ENCODE measurements at places on chromosomes 12 and 14.

- DNase-seq = no peak
Observed at GRCh38 chr12:131124487-131125280, 171.0 kb downstream of the ADGRD1 start.

DNA sequence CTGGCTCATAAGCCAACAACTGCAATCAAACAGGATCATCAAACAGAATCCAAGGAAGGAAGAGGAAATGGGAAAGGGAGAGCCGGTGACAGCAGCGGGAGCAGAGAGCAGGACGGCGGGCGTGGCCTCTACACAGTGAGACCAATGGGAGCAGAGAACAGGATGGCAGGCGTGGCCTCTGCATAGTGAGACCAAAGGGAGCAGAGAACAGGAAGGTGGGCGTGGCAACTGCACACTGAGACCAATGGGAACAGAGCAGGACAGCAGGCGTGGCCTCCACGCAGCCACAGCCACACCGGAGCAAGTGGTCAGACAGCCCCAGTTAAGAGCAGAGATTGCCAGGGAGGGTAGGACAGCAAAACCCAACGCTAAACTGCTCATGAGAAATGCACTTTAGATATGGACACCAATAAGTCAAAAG is 16.4 kb downstream of the LRCOL1 start:
- DNase-seq = no peak

GRCh38 chr12:78118036-78118435 is 287.3 kb downstream of the NAV3 start:
- DNase-seq = no peak

DNA sequence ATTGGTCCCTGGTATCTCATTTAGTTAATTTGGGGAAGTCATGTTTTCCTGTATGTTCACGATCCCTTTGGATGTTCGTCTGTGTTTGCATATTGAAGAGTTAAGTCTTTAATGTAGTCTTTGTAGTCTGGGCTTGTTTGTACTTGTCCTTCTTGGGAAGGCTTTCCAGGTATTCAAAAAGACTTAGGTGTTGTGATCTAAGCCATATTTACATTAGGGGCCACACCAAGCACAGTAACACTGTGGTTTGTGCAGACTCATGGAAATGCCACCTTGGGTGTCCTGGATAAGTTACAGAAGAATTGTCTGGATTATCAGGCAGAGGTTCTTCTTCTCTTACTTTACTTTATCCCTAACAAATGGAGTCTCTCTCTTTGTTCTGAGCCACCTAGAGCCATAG is 380.3 kb downstream of the CCER1 start:
- no peak for DNase-seq

GRCh38 chr12:6115389-6115788 is 9.1 kb downstream of the VWF start:
- DNase-seq = no peak

DNA sequence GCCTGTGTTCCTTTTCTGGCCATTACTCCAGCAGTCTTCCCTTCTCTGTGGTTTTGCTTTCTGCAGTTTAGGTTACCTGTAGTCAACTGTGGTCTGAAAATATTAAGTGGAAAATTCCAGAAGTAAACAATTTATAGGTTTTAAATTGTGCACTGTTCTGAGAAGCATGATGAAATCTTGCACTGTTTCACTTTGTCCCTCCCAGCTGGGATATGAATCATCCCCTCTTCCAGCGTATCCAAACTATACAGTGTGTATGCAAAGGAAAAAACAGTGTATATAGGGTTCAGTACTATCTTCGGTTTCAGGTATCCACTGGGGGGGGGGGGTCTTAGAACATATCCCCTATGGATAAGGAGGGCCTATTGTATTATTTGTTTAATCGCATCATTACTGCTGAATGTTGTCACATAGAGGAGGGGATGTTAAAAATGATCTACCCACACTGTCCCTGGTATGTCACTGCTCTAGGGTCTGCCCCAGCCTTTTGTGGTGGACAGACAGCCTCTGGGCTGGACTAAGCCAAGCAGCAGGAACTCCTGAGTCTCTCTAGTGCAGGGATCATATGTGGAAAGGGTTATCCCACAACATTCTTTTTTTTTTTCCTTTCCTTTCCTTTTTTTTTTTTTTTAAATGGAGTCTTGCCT is 109.1 kb upstream of the MAX start:
- no peak for DNase-seq

- no peak for DNase-seq
Observed at GRCh38 chr14:79586416-79586815, 624.9 kb downstream of the DIO2 start.

DNA sequence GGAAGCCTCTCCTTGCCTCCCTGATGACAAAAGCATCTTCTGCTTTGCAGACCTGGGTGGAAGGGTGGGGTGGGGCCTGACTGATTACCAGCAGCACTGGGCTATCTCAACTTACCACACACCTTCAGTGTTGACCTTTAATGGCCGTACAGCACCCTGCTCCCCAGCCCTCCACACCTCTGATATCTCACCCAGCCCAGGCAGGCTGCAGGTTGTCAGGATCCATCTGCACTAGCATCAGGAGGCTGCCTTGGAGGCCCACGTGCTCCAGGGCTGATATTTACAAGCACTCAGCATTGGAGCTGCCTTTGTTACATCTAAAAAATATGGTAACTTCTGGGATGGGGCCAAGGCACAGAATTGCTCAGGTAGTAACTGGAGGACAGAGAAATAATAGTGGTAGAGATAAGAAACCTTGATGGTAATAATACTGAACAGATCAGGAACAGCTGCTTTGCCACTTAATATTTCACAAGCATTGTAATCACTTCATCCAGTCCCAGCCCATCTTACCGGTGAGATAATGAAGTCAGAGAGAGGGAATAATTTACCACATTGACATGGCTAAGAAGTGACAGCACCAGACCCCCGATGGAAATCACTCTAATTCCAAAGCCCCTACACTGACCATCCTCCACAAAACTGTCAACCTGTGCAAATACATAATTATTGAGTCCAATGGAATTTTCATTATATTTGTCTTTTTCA is 125.2 kb upstream of the RFLNA start:
- no peak for DNase-seq

- DNase-seq = no peak
Observed at GRCh38 chr14:24122898-24123297, 7.6 kb upstream of the FITM1 start.

DNA sequence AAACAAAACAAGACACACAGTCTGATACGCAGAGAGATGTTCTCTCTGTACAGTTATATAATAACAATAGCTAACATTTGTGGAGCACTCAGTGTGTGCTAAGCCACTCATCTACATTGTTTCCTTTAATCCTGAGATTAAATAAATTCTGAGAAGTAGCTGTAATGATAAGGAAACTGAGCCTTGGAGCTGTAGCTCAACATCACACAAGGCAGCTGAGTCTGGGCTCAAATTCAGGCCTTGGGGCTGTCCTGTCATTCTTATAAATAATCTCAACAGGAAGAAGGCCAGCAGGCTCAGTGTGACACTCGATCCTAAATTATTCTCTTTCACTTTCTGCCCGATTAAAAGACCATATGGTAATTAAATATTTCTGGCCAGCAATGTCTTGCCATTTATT is 24.5 kb downstream of the CDKN1B start:
- no peak for DNase-seq

- DNase-seq = no peak
Observed at GRCh38 chr14:94677213-94677612, 65.0 kb downstream of the SERPINA3 start.

- no peak for DNase-seq
Observed at GRCh38 chr12:120749256-120749655, 23.6 kb downstream of the ACADS start.

DNA sequence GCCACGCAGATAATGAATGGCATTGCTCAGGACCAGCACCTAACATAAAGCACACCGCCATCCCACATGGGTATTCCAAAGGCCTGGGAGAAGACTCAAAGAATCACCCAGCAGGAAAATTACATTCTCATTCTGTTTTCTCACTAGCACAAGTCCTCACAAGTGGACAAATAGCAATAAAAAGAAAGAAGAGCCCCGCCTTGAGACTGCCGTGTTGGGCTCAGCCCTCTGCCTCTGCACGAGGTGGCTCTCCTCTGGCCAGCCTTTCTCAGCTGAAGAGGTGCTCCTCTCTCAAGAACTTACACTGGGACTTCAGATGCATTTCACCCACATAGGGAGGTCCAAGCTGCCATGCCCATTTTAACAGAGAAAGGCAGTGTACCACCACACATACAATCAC is 207.5 kb downstream of the SPTSSA start:
- no peak for DNase-seq

GRCh38 chr12:82414044-82414443 is 55.7 kb downstream of the METTL25 start:
- DNase-seq = no peak

- DNase-seq = peak; percentile 42
Observed at GRCh38 chr12:121803861-121804416, at the start of gene SETD1B. Gene SETD1B (plus strand): TSS chr12:121804009. CDS start chr12:121804738, 729 bp downstream.
